ENCODE measurements at places on chromosomes 7 and 10.
A peak's percentile ranks its signal among the peaks of the same experiment; 100 is the strongest.

DNA sequence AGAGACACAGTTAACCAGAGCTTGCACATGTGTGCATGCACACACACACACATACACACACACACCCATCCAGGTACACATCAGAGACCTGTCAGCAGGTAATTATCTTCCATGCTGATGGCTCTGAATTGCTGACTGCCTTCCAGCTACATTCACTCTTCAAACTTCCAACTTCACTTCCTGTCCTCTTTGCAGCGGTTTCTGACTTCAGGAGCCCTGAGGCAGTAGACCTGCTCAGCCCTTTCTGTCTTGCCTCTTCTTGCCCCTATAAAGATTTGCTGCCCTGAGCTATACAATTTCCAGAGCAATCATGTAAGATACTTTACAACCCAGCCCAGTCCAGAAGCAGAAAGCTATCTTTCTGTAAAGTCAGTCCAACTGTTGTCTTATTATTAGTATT is 310.2 kb downstream of the FGFR2 start:
- DNase-seq = peak; percentile 47

GRCh38 chr7:7395785-7396184 is 139.9 kb downstream of the COL28A1 start:
- no peak for DNase-seq

- DNase-seq = no peak
These were observed 524.8 kb downstream of the GRM8 start for GRCh38 chr7:126727930-126728391.

GRCh38 chr7:121083790-121084251 is 95.3 kb downstream of the CPED1 start:
- DNase-seq = no peak

- DNase-seq = peak; percentile 88
These were observed 61.0 kb downstream of the MPP7 start for GRCh38 chr10:28241741-28242399.

- DNase-seq = no peak
These were observed 5.2 kb upstream of the MALRD1 start for GRCh38 chr10:19043431-19043830.

- no peak for DNase-seq
These were observed 9.4 kb downstream of the TMEM106B start for GRCh38 chr7:12220389-12221046.

DNA sequence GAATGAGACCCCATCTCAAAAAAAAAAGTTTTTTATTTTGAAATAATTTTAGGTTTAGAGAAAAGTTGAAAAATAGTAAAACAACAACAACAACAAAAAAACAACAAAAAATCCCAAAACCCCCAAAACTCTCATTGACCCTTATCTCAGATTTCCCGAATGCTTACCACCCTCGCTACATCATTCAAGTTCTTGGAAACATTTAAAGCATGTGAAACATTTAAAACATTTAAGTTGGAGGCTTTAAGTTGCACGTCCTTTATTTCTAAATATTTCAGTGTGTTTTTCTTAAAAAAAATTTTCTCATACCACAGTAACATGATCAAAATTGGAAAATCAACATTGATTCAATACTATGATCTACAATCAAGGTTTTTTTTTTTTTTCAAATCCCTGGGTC is 382 bp upstream of the ARMS2 start:
- no peak for DNase-seq

DNA sequence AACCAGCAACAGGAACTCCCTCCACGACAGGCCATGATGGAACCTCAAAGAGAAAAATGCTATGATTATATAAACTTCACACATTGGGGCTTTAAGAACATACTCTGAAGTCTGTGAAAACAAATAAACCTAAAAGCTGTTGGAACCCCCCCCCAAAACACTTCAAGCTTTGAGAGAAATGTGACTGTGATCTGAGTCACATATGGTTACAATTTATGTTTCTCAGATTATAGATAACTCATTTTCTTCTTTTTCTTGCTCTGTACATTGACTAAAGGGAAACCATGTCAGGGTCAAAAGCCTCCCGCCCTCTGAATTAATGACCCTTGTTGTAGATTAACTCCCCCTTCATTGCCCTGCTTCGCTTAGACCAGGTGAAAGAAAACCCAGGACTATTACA is 15.8 kb downstream of the VOPP1 start:
- DNase-seq = no peak

- no peak for DNase-seq
These were observed 47.7 kb downstream of the ANK3 start for GRCh38 chr10:60341969-60342368.

DNA sequence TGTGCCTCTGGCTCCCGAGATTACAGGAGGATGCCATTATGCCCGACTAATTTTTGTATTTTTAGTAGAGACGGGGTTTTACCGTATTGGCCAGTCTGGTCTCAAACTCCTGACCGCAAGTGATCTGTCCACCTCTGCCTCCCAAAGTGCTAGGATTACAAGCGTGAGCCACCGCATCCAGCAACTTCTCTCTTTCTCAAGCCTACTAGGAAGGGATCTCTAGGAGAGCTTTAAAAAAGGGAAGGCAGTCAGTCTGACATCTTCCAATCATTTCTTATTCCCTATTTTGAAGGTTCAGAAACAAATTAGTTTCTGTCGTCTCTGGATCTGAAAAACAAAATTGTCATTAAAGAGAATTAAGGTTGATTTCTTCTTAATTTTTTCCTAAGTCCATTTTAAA is 2.5 kb upstream of the TMEM26 start:
- no peak for DNase-seq

DNA sequence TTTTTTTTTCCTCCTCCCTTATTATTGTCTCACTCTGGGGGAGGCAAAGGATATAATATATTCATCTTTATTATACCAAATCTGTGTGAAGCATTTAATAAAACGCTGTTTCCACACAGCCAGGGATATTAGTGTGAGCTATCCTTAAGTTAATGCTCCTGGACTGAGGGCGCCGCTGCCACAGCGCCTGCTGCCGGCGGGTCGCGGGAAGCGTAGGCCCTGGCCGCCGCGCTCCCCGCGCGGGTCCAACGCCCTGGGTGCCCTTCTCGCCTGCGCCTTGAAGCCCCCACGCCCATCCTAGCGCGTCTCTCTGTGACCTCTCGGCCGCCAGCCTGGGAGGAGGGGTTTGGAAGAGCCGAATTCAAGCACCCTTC is 9.5 kb upstream of the LBX1 start:
- DNase-seq = no peak

- DNase-seq = no peak
These were observed 693 bp downstream of the CREB5 start for GRCh38 chr7:28413011-28413410.

All from trophoblast cell (in vitro differentiated cells and primary cell).